ENCODE measurements at places on chromosomes 5 and 9.

DNA sequence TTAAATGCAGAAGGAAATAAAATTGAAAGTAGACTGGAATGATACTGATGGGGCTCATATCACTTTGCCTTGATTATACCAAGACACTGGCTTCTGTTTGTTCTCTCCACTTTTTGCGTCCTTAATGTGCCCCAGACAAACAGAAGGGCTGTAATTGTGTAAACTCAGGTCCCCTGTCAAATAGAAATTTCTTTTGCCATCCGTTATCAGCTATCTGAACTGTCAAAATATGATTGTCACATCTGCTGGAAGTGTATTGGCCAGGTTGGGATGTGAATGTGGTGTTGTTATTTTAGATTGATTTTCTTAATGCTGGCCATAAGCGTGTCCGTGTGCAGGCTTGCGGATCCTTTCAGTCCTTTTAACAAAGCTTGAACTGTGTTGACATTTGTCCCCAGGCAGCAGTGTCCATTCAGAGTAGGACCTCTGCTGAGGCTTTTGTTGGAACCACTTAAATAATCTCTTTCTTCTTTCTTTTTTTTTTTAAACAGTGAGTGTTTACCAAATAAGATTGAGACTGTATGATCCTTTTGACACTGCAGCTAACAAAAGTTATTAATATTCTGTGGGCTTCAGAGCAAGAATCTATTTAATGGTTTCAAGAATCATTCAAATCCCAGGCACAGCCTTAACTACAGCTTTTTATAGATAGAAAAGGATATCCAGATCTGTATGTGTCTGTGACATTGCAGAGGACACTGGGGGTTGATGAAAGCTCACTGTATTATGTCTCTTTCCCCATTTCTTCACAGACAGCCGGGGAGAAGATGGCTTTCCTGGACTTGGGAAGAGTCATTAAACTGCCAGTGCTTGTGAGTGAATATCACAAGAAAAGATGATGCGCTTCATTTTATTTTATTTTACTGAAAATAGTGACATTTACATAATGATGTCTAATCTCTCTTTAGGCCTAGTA is 171.7 kb downstream of the ZNF608 start:
- DNase-seq = no peak

- no peak for DNase-seq
Measured at GRCh38 chr9:14437354-14438231, 123.7 kb upstream of the NFIB start.

DNA sequence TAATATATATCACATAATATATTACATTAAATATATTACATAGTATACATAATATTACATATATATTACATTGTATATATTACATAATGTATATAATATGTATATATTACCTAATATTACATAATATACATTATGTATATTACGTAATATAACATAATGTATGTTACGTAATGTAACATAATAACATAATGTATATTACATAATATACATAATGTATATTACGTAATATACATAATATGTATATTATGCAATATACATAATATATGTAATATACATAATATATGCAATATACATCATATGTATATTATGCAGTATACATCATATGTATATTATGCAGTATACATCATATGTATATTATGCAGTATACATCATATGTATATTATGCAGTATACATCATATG is 19.1 kb downstream of the CYLC2 start:
- DNase-seq = no peak

DNA sequence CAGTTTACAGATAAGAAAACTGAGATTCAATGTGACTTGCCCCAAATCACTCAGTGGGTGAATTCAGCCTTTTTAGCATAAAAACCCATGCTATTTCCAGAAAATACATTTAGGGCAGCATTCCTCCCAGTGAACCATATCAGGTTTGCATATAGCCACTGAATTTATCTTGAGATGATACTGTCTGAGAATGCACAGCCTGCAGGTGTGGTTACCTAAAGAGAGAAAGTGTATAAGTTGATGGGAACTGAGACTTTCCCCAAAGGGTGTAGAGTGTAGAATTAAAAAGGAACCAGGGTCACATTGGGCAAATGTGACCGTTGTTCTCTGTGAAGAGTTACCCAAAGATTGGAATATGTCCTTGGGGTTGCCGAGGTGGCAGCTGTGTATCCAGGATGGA is 100.0 kb upstream of the PIK3R1 start:
- DNase-seq = no peak

DNA sequence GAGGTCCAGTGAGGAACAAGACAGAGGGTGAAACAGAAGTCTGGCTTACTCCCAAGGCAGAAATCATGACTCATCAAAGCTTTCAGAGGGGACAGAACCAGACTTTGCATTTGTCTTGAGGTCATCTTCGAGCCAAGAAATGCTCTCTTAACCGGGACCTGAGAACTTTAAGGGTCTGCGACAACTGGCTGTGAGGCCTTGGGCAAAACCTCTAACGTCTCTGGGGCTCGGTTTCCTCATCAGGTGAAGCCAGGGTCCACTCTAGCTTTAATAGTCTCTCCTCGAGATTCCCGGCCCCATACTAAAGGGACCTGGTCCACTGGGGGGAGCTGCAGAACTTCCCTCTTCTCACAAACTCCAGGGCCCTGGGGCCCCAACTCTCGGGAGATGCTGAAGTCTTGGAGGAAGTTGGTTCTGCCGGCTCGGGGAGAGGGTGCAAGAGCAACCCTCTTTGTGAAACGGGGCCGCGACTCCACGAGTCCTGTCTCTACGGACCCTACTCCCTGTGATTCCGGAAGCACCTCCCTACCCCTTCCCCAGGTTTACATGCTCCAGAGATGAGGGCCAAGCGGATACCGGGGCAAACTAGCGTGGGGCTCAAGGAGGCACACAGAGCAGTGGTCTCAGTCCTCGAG is 2.6 kb downstream of the GLIS3 start:
- peak; percentile 58 for DNase-seq

DNA sequence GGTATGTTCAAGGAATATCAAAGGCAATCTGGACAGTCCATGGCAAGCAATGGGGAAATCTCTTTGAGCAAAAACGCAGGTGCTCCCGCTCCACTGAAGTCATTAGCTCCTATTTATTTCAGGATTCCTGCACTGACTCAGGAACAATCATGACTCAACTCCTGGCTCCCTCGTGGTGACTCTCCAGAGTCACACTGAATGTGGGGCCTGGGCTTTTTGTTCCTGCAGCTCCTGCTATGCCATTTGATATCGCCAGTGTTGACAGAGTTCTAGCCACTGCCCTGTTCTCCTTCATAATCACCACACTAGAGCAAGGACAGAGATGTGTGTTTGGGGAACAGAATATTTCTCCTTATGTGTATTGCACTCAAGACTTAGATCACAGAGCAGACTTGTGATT is 187.2 kb upstream of the ZNF462 start:
- no peak for DNase-seq

DNA sequence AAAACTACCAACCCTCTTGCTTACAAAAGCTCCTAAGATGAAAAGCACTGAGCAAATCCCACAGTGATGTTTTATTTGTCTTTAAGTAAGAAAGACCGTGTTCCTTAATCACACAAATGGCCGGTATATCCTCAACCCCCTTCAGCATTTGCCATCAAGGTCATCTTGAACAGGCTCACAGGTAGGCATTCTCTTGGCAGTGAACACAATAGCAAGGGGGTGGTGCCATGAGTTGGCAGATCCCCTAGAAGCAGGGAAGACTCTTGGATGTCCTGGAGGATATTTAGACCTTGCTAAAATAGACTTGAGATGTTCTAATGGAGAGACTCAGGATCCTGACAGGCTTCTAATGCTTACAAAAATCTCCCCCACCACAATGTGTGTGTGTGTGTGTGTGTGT is 323.0 kb downstream of the SPOCK1 start:
- no peak for DNase-seq

DNA sequence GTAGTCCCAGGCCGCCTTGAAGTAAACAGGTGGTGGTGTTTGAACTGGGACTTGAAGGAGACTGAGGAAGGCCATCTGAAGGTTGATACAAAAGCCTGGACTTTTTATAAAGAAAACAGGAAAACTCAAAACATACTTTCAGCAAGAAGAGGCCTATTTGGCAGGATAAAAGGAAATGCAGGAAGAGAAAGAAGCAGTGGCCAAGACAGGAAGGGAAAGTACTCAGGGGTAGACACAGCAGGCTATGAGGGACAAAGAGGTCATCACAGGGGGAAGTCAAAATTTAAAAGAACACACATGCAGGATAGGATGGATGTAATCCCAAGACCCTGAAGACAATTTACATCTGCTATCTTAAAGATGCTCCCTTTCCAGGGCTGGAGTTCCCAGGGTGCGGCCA is 13.0 kb downstream of the TLE1 start:
- no peak for DNase-seq

DNA sequence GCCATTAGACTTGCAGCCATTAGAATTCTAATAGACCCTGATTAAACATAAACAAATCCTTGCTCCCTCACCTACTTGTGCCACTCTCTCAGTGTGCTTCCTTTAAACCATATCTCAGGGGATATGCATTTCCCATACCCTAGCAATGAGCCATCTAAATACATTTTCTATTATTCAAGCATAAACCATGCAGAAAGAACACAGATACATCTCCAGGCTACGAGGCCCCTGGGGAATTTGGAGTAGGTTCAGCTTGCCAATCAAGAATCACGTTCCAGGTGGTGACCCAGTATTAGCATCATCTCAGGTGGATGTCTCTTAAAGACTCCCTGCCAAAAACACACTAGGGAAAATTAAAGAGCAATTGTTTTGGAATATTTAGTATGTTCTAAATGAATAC is 93.0 kb upstream of the CCL21 start:
- DNase-seq = no peak

DNA sequence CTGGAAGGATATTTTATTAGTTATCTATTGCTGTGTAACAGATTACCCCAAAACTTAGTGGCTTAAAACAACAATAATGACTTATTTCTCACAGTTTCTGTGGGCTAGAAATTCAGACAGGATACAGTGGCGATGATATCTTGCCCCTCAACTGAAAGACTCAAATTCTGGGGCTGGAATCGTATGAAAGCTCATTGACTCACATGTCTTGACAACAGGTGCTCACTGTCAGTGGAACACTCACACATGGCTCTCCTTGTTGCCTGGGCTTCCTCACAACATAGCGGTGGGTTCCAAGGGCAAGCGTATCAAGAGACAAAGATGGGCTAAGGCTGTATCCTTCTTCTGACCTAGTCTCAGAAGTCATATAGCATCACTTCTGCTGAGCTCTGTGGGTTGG is 3.7 kb upstream of the GNPDA1 start:
- peak; percentile 63 for DNase-seq

DNA sequence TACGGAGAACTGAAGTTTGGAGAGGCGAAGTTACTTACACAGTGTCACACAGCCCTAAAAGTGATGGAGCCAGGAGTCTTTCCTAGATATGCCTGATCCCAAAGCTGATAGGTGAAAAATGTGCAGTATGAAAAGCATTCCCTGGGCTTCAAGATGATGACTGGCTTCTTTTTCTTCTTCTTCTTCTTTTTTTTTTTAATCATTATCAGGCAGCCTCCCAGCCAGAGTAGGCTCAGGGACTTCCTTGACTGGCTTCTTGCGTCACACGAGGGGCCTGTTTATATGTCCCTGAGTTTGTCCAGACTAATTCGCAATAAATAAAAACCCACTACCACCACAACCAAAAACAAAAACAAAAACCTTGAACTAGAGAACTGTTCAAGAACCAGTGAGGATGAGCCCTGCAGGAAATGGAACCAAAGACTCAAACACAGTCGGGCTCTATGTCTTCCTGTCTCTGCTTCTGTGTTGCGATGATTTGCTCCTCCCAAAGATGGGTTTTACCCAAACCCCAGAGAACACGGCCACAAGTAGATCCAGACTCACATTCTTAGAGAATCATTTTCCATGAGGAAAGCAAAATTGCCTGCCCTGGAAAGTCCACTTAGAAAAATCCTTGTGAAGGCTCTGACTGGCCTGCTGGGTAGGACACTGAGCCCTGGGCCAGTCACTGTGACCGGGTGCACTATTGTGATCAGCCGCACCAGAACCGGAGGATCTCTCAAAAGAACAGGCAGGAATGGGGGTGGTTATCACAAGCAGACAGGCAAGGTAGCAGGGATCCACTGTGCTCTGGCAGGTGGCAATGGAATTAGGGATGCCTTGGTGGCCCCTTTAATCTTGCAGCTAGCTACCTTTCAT is 38.0 kb upstream of the ADAM19 start:
- no peak for DNase-seq

GRCh38 chr5:101943784-101944183 is 352.3 kb downstream of the SLCO4C1 start:
- DNase-seq = no peak

DNA sequence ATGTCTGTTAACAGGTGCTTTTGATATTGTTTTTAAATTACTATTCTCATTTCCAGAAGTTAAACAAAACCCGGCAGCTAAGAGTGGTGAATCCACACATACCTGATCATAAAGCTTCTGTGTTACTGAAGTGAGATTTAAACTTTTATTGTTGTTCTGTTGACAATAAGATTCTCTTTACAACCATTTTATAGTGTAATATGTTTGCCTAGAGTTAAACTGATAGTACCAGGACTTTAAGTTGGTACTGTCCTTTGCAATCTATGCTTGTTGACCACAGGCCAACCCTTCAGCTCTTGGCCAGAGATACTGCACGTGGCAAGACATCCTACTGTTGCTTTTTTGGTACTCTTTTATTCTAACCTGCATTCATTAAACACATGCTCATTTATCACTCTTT is 806.2 kb downstream of the MTRR start:
- no peak for DNase-seq

- no peak for DNase-seq
Measured at GRCh38 chr5:100519075-100519474, 16.1 kb upstream of the FAM174A start.

DNA sequence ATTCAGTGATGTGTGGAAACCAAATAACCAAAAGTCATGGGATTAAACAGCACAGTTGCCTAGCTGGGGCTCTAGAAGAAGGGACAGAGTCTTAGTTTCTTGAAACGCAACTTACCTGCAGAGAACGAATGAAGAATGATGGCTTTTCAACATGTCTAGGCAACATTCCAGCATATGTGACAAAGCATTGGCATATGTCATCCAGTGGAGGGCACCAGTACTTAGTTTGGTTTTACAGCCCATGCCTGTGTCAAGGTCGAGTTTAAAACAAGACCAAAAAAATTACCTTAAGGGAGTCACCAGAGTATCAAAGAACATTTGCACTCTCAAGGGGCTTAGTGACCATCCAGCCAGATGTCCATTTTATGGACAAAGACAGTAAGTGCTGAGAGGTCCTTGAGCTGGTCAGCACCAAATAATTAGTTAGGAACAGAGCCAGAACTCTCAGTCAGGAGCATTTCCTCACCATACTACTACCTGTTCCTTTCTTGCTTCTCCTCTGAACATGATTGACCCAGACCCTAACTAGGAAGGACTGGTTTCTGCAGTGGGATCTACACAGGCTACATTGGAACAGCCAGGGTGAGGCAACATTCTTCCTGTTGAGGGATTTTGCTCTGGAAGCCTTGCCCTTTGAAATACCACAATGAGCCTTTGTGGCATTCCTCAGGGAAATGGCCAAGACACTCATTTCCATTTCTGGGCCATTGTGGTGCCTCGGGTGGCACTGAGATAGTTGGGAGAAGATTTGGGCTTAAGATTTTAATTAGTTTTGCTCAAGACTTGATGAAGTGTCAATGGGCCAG is 75.4 kb upstream of the ANKH start:
- peak; percentile 27 for DNase-seq

All from stimulated activated naive CD8-positive, alpha-beta T cell treated with anti-CD3 and anti-CD28 coated beads, Interleukin-15, amount 100 ng/mL, for 72 hours (primary cell).